ENCODE measurements at places on chromosomes 11 and 22. TPM values are rescaled to one million over a fixed set of nuclear protein-coding genes. Genes with fewer than 3 reads are reported as not detected.

RRP7A gene
- 56.9 TPM for total RNA-seq

KDM4E gene
- total RNA-seq = not detected

RIBC2 gene
- total RNA-seq = 2.5 TPM

RIMBP3C gene
- 0.23 TPM for total RNA-seq

PGA3 gene
- not detected for total RNA-seq

LMO2 gene
- total RNA-seq = 0.44 TPM

MEI1 gene
- not detected for total RNA-seq

TMEM151A gene
- total RNA-seq = 3.2 TPM

RTN4R gene
- total RNA-seq = 9.3 TPM

KRTAP5-1 gene
- not detected for total RNA-seq

SLC29A2 gene
- 4.7 TPM for total RNA-seq

SPTBN2 gene
- 9.9 TPM for total RNA-seq

HTATIP2 gene
- total RNA-seq = 188 TPM

DNAJB7 gene
- not detected for total RNA-seq
